Activated naive CD4-positive, alpha-beta T cell (primary cell): ENCODE measurements at places on chromosomes 3 and 15.

- no peak for DNase-seq
These were observed 77.3 kb upstream of the MAGI1 start for GRCh38 chr3:66115858-66116654.

GRCh38 chr3:61776390-61776789 lies 215.0 kb downstream of the PTPRG start:
- DNase-seq = no peak

- no peak for DNase-seq
These were observed 665 bp downstream of the PIGB start for GRCh38 chr15:55319537-55320237.

GRCh38 chr3:171369156-171369555 lies 91.0 kb downstream of the TNIK start:
- no peak for DNase-seq

- no peak for DNase-seq
These were observed 48.2 kb upstream of the MUC4 start for GRCh38 chr3:195859846-195860411.

DNA sequence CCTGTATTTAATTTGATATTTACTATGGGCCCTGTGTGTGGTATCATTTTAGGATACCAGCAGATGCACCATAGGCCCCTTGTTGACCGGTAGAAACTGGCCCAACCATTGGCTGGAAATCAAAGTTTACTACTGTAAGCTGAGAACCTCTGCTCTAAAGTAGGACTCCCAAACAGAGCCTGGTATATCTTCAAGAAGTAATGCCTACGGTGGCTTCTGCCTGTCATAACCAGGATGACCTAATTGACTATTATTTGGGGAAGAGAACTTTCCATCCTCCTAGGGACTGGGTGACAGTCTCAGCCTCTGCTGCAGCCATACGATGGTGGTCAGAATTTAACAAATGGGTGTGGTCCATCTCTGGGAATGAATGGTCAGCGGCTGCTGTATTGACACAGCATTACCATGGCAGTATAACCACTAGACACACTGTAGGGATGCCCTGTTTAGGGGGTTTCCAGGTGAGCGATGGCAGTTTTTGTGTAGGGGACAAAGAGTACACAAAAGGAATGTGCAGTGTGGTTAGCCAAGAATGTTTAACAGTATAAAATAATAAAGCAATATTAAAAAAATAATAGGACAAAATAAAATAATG lies 37.3 kb downstream of the RARB start:
- DNase-seq = no peak

DNA sequence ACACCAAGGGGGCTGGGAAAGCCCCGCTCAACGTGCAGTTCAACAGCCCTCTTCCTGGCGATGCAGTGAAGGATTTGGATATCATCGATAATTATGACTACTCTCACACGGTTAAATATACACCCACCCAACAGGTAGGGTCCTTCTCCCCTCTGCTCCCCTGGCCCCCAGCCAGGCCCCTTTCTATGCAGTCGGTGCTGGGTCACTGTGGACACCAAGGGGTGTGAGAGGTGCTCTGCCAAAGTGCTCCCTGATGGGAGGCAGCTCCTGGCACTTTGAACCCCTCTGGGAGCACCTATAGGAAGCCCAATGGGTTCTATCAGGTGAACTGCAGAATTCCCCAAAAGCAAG lies 98.6 kb downstream of the DNASE1L3 start:
- no peak for DNase-seq

- no peak for DNase-seq
These were observed 9.0 kb upstream of the IGDCC4 start for GRCh38 chr15:65431731-65432130.

DNA sequence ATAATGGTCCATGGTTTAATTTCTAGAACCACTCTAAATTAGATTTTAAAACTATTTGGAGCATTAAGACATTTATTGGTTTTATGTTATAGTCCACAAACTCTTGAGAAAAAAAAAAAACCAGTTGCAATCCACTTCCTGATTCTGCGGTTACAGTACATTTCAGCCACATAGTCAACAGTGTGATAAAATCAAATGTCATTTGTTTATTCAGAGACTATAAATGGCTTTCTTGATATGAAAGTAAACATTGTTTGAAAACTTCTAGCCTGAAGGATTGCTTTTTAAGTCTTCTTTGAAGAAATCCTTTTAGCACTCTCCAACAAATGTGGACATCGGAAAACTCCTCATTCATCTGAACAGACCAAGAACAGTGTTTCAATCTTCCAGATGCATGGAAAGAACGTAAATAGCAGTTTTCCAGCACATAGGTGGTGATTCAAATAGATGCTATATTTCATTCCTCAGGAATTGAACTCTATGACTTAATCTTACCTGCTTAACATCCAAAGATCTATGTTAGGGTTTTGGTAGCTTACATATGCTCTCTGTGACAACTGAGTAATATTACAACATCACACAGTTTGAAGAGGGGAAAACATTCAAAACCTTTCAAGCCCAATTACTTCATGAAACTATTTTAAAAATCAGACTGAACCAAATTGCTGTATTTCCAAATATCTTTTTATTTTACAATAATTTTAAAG lies 87.8 kb upstream of the UBE2E2 start:
- DNase-seq = no peak

- DNase-seq = no peak
These were observed 242.8 kb downstream of the BBX start for GRCh38 chr3:107765524-107765923.

DNA sequence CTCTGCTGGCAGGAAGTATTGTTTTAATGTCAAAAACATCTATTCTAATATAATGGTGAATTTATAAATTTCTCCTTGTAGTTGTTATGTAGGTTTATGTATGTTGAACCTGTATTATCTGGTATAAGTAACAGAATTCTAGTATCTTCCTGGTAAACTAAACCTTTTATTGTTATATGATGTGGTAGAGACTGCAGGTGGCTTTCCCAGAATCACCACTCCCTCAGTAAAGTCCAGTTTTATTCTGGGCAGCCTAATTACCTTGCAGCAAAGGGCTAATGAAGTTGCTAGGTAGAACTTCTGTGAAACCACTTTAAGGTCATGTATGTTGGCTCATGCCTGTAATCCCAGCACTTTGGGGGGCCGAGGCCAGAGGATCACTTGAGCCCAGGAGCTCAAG lies 15.6 kb downstream of the CSNK1G1 start:
- no peak for DNase-seq

DNA sequence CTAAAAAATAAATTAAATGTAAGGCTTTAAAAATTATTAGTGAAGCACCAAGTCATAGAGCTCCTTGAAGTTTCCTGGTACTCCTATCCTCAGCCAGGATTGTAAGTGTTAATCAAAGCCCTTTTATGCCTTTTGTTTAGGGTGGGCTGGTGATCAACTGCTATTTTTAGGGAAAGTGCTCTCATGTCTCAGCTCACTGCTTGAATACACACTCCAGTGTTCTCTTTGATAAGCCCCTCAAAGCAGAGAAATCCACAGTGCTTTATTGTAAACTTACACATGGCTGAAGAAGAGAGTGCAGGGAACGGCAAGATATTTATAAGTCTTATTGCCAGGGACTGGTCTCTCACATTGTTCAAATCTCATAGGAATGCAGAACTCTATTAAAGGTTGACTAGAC lies 156.4 kb upstream of the AZI2 start:
- DNase-seq = no peak

GRCh38 chr3:161413127-161413854 lies 42.0 kb upstream of the SPTSSB start:
- DNase-seq = no peak

DNA sequence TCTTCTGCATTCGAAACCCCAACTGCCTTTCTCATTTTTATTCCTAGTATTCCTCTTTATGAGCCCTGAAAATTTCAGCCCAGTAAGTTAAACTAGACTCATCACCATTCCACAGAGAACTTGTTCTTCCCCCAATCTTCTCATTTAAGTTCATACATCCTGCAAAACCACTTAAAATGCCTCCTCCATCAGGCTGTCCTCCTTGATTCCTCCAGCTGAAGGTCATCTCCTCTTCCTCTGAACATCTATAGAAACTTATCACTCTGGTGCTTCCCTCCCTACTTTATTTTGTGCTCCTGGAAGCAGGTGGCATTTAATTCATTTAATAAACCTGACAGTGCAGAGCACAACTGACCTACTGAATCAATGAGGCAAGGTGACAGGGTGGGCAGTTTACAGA lies 38.3 kb downstream of the VGLL4 start:
- no peak for DNase-seq

DNA sequence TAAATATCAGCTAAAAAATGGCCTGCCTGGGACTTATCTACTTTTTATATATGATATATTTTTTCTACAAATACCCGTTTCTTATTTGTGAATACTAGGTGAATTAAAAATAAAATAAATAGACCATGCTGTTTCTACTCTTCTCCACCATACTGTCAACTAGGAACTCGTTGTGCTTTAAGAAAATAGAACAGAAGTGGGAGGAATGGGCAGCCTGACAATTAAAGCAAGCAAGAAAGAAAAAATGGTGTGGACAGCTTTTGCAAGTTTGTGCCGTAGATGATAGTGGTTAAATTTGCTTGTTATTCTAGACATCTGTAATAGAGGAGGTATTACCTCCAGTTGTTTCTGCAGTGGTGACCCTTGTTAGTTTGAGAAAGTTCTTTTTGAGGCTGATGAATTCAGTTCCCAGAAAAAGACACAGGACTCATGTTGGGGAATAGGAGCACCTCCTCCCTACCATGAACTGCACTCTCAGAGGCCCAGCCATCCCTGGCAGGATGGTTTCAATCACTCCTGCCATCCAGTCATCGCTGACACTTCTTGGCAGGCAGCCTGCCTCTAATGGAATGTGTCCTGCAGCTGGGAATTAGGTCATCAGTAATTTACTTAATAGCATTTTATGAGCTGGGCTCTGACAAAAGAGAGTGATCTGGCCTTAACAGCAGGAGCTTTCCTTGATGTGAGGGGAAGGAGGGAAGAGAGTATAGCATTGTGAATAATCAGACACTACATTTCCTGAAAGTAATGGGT lies 105.0 kb upstream of the GAP43 start:
- DNase-seq = no peak

DNA sequence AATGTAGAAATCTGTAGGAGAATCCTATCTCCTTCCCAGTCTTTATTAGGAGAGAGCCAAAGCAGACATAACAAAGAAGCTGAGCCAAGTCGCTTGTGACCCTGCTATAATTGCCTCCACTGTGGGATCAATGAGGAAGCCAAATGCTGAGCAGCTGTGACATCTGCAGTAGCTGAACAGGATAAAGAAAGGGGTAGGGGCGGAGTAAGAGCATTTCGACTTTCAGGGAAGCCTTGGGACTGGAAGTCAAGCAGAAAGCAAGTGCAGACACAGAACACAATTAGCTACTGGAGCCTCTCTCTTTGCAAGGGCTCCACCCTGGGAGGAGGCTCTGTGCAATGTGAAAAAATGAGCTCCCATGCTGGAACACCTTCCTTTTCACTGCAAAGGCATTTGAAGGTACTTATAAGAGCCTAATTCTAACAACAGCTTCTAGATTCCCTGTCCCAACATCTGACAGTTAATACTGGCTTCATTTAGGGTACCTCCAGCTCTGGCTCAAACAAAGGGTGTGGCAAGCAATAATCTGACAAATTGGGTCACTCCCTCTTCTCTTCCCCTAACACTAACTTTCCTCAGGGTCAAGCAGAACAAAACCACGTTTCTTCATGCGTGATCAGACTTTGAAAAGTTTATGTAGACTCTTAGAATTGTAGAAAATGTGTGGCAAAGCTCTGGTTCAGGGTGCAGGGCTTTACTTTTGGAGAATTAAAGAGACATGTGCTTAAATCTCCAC lies 166.4 kb downstream of the CADPS start:
- no peak for DNase-seq

DNA sequence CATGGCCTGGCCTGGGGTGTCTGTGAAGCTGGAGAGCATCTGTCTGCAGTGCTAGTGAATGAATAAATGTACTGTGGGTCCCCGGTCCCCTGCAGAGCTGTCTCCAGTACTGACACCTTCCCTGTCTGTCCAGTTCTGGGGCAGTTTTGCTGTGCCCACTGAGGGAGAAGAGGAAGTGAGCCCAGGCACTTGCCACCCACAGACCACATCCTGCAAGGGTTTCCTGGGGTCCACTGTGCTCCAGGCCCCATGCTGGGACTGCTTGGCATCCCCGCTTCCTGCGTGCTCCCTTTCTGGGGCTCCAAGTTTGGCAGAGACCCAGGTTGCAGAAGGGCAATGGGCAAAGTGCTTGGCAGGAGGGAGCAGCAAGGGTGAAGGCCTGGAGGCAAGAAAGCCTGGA lies 4.9 kb upstream of the SLC6A6 start:
- DNase-seq = no peak

GRCh38 chr3:14674841-14675240 lies at the start of gene C3orf20:
TSS of gene C3orf20 (plus strand) at chr3:14675141. CDS start at chr3:14682714, 7,573 bp downstream.
- DNase-seq = no peak

- DNase-seq = no peak
These were observed 10.8 kb downstream of the MESD start for GRCh38 chr15:80978685-80979329.

DNA sequence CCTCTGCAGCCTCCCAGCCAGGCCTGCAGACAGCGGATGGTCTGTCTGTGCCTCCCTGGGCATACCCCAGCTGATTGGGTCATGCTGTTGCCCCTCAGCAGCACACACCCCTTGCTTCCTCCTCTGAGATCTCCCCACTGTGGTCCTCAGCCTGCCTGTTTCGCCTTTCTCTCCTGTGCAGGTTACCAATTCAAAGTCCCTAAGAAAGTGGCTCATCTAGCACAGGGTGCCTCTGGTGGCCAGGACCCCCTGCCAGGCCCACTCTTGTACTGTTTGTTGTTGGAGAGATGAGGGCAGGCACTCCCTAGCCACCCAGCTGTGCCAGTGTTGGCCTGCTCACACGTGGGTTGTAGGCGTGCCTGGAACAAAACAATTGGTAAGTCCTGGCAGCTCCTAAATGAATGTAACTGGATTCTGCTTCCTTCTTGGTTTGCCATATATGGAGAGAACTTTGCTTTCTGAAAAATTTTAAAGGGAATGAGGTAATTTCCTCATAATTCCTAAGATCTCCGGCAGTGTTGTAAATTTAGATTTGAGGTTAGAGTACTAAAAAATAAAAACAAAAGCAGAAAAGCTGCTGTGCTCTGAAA lies 213.2 kb upstream of the IL12A start:
- DNase-seq = no peak

- no peak for DNase-seq
These were observed 50.6 kb downstream of the DRD3 start for GRCh38 chr3:114128231-114128630.

- no peak for DNase-seq
These were observed 18.0 kb downstream of the ESYT3 start for GRCh38 chr3:138452436-138452835.

GRCh38 chr15:89446255-89446891 lies 50.0 kb downstream of the RHCG start:
- DNase-seq = no peak

DNA sequence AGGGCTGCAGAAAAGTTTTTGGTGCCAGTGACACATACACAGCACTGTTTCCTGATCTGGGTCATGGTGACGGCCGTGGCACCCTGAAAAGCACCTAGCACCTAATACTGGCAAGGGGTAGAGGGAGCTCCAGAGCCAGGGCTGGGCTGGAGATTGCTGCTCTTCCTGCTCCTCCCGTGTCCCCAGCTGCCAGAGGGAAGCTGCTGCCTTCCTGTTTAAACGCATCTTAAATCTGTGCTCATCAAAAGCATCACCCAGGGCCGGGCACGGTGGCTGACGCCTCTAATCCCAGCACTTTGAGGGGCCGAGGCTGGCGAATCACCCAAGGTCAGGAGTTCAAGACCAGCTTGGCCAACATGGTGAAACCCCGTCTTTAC lies 156.7 kb upstream of the MEF2A start:
- DNase-seq = peak; percentile 27
